Thoracic aorta (tissue), 2 donors: ENCODE measurements at places on chromosomes 12 and 14.

- H3K4me1 ChIP-seq: peaks cover 28% of the 10 kb centered on the region
- peak overlapping the region; percentile 98 for H3K4me3 ChIP-seq
- H3K27me3 ChIP-seq: no peaks in the 10 kb centered on the region
- no peak for DNase-seq
Measured at GRCh38 chr12:128823216-128823915, 392 bp downstream of the SLC15A4 start.

DNA sequence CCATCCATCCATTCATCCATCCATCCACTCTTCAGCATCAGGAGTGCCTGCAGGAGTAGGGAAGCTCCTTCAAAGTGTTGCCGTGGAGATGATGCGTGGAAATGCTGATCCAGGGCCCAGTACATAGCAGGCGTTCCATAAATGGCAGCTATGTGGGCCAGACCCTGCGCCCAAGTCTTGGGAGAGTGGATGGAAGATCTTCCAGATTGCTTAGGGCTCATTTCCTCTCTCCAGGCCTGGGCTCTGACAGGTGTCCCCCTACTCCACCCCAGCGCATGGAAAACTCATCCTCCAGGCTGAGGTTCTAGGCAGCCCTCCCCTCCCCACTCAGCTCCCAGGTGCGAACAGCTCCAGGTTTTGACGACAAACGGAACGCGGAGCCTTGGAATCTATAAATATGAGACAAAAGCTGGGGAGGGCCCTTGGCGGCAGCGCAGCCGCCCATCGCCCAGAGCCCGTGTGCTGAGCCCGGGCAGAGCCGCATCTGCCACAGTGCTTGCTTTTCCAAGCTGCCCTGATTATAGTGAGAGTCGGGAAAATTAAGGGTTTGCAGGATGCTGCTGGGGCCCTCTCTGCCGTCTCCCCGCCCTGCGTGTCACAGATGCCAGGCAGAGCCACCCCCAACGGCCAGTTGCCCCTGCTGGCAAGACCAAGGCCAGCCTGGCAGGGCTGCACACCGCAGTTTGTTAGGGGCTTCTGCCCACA is 1.6 kb downstream of the BEGAIN start:
- DNase-seq: no peak
- H3K27me3 ChIP-seq: no peaks in the 10 kb centered on the region
- no peak overlapping the region for H3K4me3 ChIP-seq

- no peaks in the 10 kb centered on the region for H3K4me1 ChIP-seq
- no peaks in the 10 kb centered on the region for H3K36me3 ChIP-seq
- no peaks in the 10 kb centered on the region for H3K27me3 ChIP-seq
- H3K27ac ChIP-seq: no peak overlapping the region
- H3K4me3 ChIP-seq: no peak overlapping the region
Measured at GRCh38 chr14:96161636-96162035, 43.0 kb upstream of the BDKRB2 start.

- H3K27me3 ChIP-seq: no peaks in the 10 kb centered on the region
- no peak overlapping the region for H3K27ac ChIP-seq
- H3K4me1 ChIP-seq: no peaks in the 10 kb centered on the region
- H3K36me3 ChIP-seq: no peaks in the 10 kb centered on the region
- DNase-seq: no peak
Measured at GRCh38 chr12:114799574-114800487, 115.9 kb upstream of the TBX3 start.

DNA sequence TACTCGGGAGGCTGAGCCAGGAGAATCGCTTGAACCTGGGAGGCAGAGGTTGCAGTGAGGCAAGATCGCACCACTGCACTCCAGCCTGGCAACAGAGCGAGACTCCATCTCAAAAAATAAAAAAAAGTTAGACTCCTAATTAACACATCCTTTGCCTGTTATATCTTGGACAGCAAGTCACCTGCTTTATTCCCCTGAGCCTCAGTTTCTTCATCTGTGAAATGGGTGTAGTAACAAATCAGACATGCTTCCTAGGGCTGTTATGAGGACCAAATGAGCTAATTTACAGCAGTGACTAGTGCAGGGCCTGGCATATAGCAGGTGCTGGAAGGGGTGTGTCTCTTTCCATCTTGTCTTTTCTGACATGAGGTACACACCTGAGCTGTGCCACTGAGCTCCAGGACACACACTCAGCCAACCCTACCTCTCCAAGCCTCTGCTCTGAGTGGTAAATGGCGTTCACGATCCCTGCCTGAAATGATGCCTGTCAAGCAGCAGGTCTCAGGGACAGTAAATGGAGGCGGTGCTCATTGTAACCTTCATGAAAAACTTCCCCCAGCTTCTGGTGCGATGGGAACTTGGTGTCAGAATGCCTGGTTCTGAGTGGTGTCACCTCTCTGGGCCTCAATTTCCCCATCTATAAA is 31.7 kb downstream of the FOXN4 start:
- no peaks in the 10 kb centered on the region for H3K27me3 ChIP-seq
- H3K4me1 ChIP-seq: no peaks in the 10 kb centered on the region

- peaks cover 6% of the 10 kb centered on the region for H3K36me3 ChIP-seq
- H3K4me3 ChIP-seq: no peak overlapping the region
- H3K4me1 ChIP-seq: no peaks in the 10 kb centered on the region
- no peaks in the 10 kb centered on the region for H3K27me3 ChIP-seq
- DNase-seq: no peak
Measured at GRCh38 chr12:48053883-48054282, 49.6 kb upstream of the COL2A1 start.

GRCh38 chr12:48388460-48388859 is 37.7 kb upstream of the ZNF641 start:
- H3K36me3 ChIP-seq: no peaks in the 10 kb centered on the region
- no peak overlapping the region for H3K4me3 ChIP-seq
- peaks cover 27% of the 10 kb centered on the region for H3K4me1 ChIP-seq
- DNase-seq: no peak
- H3K27ac ChIP-seq: no peak overlapping the region

- H3K36me3 ChIP-seq: no peaks in the 10 kb centered on the region
- peak overlapping the region; percentile 52 for H3K4me3 ChIP-seq
- DNase-seq: no peak
- H3K4me1 ChIP-seq: no peaks in the 10 kb centered on the region
- H3K27ac ChIP-seq: no peak overlapping the region
Measured at GRCh38 chr12:16385782-16386646, 38.6 kb downstream of the MGST1 start.

DNA sequence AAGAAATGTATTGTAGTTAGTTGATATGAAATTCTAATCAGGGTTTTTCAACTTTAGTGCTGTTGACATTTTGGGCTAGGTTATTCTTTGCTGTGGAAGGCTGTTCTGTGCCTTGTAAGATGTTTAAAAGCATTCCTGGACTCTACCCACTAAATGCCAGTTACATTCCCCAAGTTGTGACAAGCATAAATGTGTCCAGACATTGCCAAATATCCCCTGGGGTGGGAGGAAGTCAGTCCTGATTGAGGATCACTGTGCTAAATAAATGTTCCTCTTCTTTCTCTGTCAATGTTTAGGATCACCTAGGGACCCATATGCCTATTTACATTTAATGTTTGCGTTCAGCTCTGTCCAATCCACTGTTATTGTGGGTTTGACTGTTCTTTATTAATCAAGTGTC is 268.3 kb downstream of the TMTC2 start:
- no peak for DNase-seq
- no peaks in the 10 kb centered on the region for H3K27me3 ChIP-seq
- H3K4me3 ChIP-seq: no peak overlapping the region
- no peaks in the 10 kb centered on the region for H3K36me3 ChIP-seq

DNA sequence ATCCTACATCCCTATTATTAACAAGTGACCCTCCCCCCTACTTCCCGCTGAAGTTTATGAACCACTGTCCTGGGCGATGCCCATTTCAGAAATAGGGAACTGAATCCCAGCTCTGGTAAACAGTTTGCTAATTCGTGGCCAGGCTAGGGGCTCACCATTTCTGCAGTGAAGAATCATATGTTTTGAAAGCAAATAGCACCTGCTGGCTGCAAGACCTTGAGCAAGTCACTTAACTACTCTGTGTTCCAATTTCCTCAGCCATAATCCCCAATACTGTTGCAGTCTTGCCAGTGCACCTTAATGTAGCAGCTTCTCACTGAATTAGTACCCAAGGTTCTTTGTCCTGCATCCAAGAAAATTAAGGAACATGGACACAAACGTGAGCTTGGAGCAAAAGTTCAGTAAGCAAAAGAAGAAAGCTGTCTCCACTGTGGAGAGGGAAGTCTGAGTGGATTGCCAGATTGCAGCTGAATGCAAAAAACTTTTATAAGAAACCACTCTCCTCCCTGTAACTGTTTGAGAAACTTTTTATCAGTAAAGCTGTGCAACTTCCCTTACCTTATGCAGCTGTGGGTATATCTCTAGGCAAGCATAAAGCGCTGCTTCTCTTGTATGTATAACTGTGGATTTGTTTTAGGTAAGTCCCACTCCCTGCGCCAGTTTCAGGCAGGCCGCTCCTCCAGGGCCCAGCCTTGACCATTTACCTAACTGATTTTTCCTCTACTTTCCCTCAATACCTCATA is 824 bp downstream of the OAS1 start:
- peak overlapping the region; percentile 66 for H3K4me3 ChIP-seq
- no peaks in the 10 kb centered on the region for H3K36me3 ChIP-seq
- DNase-seq: no peak
- peaks cover 55% of the 10 kb centered on the region for H3K4me1 ChIP-seq

DNA sequence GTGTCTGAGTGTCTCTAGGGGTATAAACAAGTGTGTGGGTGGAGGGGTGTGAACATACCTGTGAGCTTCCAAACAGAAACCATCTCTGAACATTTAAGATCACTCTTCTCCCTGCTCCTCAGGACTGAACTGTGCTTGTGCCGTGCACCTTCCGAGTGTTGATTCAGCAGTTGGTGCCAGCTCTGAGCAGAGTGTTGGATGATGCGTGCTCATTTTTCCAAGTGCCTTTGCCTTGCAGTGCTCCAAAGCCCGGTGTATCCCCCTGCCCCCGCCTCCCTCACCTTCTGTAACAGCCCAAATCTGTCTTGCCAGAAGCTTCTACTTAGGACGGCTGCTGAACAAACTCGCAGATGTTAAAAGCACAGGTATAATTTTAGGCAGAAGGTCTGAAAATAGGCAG is 4.4 kb downstream of the WSCD2 start:
- DNase-seq: no peak
- no peak overlapping the region for H3K4me3 ChIP-seq
- H3K27ac ChIP-seq: no peak overlapping the region
- no peaks in the 10 kb centered on the region for H3K27me3 ChIP-seq
- no peaks in the 10 kb centered on the region for H3K36me3 ChIP-seq

DNA sequence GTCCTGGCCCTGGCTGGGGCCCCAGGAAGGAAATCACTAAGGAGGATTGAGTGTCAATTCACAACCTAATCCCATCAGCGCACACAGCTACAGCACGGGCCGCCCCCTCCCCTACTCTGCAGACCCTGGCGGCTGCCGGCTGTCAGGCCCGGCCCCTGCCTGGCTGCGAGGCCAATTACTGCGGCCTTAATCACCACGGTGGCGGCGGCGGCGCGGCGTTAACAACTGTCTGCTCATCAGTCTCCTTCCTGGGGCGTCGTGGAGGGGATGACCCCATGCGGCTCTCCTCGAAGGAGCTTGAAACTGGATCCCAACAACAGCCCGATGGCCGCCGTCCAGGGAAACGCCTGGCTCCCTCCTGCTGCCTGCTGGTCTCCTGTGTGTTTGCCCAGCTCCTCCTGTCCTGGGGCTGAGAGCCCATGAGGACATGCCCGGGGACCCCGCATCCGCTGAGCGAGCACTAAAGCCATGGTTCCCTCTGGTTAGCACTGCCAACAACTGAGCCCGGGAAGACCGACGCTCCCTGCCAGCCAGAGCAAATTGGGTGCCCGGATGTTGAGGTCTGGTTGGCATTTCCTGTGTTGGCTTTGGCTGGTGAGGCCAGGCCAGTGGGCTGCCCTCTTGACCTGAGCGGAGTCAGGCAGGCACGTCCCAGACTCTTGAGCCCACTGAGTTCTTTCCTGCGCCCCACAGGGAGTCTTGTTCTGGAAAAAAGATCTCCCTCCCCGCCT is 21.8 kb upstream of the EIF2B2 start:
- DNase-seq: no peak
- no peak overlapping the region for H3K4me3 ChIP-seq
- peak overlapping the region; percentile 90 for H3K27ac ChIP-seq
- no peaks in the 10 kb centered on the region for H3K27me3 ChIP-seq
- H3K36me3 ChIP-seq: no peaks in the 10 kb centered on the region
- H3K4me1 ChIP-seq: peaks cover 29% of the 10 kb centered on the region

GRCh38 chr12:49330631-49331379 is 6.2 kb downstream of the C1QL4 start:
- H3K4me1 ChIP-seq: no peaks in the 10 kb centered on the region
- DNase-seq: no peak
- no peak overlapping the region for H3K4me3 ChIP-seq
- H3K27ac ChIP-seq: no peak overlapping the region
- no peaks in the 10 kb centered on the region for H3K36me3 ChIP-seq

- H3K4me3 ChIP-seq: peak overlapping the region; percentile 9
- no peaks in the 10 kb centered on the region for H3K36me3 ChIP-seq
- DNase-seq: no peak
- peaks cover 67% of the 10 kb centered on the region for H3K4me1 ChIP-seq
- H3K27ac ChIP-seq: peak overlapping the region; percentile 74
Measured at GRCh38 chr12:20601668-20602280, 93.4 kb upstream of the SLCO1C1 start.

GRCh38 chr14:100893228-100893601 is 10.3 kb downstream of the RTL1 start:
- no peak for DNase-seq
- no peak overlapping the region for H3K27ac ChIP-seq
- H3K4me3 ChIP-seq: no peak overlapping the region

GRCh38 chr12:111434049-111434448 is 28.3 kb downstream of the SH2B3 start:
- peak overlapping the region; percentile 28 for H3K27ac ChIP-seq
- no peaks in the 10 kb centered on the region for H3K27me3 ChIP-seq
- no peak for DNase-seq
- peak overlapping the region; percentile 55 for H3K4me3 ChIP-seq
- H3K4me1 ChIP-seq: peaks cover 79% of the 10 kb centered on the region

DNA sequence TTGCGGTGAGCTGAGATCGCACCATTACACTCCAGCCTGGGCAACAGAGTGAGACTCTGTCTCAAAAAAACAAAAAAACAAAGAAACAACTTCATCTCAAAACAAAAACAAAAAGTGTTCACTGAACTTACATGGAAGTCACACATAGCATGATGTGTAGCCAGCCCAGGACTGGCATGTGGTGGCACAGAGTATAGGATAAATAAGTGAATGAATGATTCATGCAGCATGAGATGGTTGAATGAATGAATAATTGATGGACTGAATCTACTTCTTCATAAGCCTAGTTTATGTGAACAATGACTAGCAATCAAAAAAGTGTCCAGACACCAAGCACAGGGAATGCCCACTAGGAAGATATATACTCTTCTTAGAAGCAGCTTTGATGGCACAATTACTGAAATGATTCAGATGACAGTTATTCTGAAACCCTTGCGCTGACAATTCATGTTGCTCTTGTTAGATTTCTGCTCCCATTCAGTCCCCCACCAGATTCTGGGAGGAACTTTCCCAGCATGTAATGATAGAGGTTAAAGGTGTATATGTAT is 31.6 kb upstream of the SERPINA6 start:
- no peak for DNase-seq
- H3K36me3 ChIP-seq: no peaks in the 10 kb centered on the region
- H3K4me1 ChIP-seq: no peaks in the 10 kb centered on the region
- H3K27me3 ChIP-seq: no peaks in the 10 kb centered on the region
- no peak overlapping the region for H3K4me3 ChIP-seq
